ENCODE measurements at places on chromosomes 11 and 22.

- DNase-seq, result no peak
Observed at GRCh38 chr11:111067994-111068393, 177.5 kb upstream of the POU2AF2 start.

- DNase-seq, result no peak
Observed at GRCh38 chr22:49266561-49267519, 560.8 kb downstream of the BRD1 start.

GRCh38 chr11:76890329-76890728, 29.6 kb downstream of the ACER3 start:
- DNase-seq, result no peak

- no peak for DNase-seq
Observed at GRCh38 chr11:128759597-128759996, 65.7 kb downstream of the FLI1 start.

DNA sequence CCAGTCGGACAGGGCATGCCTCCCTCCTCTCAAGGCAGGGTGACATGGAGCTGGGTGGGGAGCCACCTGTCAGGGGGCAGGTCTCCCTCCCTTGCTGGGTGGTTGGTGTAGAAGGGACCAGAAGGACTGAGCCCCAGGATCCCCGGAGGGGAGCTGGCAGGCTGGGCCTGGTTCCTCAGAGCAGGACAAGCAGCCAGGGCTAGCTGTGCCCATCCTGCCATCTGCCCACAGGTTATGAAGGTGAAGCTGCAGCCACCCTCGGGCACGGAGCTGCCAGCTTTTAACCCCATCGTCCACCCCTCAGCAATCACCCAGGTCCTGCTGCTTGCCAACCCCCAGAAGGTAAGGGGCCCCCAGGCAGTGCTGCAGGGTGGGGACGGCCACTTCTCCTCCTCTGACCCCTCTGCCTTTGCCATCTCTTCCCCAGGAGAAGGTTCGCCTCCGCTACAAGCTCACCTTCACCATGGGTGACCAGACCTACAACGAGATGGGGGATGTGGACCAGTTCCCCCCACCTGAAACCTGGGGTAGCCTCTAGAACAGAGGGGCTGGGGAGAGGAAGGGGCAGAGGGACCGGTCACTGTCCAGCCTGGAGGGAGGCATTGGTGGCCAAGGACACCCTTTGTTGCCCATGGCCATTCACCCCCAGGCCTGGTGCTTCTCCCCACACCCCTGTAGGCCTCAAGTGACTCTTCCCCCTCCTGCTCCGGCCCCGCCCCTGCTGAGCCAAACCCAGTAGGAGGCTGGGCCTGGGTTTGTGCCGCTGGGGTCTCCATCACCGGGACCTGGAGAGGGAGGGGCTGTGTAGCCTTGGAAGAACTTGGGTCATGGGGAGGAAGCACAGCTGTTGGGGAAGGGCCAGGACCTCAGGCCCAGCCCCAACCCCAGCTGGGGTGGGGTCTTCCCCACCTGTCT, 7.0 kb upstream of the SH3BP1 start:
- DNase-seq, result no peak

- no peak for DNase-seq
Observed at GRCh38 chr11:83649528-83649855, 363.3 kb upstream of the CCDC90B start.

- DNase-seq, result no peak
Observed at GRCh38 chr22:50233223-50233622, 11.6 kb downstream of the TUBGCP6 start.

- peak; percentile 98 for DNase-seq
Observed at GRCh38 chr11:62591448-62592145, at the start of gene TUT1. Gene TUT1, minus strand, starts transcription at chr11:62591523. Its CDS starts 38 bp downstream, at chr11:62591485.

DNA sequence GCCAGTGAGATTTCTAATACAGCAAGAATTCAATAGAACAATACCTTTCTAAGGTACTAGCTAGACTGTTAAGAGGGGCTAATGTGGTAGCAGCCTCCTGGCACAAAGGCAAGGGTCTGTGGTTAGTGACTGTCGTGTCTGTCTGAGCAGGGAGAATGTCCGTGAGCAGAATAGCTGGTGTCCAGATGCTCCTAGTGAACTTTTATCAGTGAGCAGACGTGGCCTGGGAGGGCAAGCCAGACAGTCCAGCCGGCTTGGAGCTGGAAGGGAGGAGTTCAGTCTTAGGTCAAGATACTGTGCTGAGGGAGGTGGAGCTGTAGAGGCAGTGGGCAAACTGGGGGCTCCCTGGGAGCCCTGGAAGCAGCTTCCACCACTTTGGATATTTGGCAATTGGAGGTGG, 138.6 kb downstream of the TEAD1 start:
- DNase-seq, result no peak

DNA sequence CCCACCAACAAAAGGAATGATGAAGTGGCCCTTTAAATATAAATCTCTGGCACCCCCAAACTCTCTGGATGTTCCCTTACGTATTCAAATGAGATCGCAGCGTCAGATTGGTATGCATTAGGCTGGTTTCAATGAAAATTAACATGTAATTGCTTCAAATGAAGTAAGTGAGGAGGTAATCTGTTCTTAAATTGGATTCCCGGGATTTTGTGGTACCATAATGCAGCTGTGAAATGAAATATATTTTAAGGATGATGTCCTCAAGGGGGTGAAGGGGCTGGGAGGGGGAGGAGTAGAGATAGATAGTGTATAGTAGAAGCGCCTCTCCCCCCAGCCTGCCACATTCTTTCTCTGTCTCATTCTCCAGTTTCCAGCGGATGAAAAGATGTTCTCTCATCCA, 748.2 kb downstream of the NTM start:
- no peak for DNase-seq

DNA sequence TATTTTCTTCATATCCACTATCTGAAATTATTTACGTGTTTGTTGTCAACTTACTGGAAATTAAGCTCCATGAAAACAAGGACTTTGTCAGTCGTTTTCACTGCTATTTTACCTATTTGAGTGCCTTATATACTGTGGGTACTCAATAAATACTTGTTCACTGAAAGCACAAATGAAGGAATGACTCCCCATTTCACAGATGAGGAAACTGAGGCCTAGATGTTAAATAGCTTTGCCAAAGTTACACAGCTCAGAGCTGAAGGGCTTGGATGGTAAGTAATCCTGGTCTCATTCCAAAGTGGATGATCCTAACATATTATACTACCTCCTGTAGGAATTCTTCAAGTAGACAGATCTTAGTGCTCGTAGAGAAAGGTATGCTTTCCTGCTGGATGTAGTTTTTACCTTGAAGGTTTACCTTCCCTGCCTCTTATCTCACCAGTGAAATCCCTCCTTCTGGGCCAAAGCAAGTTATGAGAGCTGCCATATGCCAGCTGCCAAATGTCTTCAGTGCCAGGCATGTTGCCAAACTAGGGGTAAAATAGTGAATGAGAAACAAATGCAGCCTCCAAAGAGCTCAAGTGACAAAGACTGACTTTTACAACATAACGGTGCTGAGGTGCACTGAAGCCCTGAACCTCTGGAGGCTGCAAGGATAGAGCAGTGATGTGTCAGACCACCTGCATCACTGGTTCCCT, 129.7 kb downstream of the TRIM44 start:
- DNase-seq, result no peak

DNA sequence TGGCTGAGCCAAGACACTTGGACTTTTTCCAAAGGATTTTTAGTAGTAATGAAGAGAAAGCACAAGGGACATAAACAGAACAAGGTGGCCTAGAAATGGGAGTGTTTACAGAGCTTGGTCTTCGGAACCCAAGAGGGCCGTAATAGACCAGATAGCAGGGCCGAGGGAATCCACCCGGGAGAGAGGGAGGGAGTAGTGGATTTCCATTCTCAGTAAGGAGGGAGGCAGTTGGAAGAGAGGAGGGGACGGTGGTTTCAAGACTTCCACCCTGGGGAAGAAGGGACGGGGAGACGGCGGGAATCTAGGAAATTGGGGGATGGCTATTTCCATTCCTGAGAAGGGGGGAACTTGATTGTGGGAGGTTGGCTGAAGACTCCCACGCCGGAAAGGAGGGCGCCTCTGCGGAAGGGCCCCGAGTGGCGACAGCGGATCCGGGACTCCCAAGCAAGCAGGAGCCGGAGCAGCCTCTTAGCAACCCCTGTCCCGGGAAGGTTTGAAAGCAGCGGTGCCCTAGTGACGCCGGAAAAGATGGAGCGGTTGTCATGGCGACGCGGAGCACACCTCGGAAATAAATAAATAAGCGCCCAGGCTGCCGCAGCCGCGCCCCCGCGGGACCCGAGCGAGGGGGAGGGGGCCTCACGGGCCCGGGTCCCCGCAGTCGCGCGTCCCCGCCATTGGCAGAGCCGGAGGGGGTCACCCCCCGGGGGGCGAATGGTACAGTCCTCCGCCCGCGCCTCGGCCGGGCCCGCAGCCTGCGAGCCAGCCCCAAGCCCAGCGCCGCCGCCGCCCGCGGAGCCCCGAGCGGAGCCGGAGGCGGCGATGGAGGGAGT, 31.6 kb downstream of the EIF3F start:
- DNase-seq, result no peak

DNA sequence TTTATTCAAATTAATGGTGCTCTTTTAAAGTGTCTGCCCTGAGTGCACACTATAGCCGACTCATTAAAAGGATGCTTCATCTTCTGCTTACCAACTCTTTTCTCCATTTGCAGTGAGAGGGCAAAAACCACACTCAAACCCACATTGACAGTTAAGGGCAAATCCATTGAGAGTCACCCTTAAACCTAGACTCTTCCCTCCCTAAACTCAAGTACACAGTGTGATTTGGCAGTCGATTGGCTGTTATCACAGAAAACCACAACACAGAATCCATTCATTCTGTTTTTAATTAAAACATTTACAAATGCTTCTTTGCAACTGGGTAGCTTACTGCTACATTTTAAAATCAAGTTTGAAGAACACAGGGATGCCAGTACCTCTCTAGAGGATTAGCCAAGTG, 120.0 kb downstream of the CADM1 start:
- DNase-seq, result no peak

- DNase-seq, result no peak
Observed at GRCh38 chr11:95299078-95299679, 68.2 kb upstream of the SESN3 start.

- DNase-seq, result no peak
Observed at GRCh38 chr11:1459219-1459575, 27.4 kb downstream of the MOB2 start.

DNA sequence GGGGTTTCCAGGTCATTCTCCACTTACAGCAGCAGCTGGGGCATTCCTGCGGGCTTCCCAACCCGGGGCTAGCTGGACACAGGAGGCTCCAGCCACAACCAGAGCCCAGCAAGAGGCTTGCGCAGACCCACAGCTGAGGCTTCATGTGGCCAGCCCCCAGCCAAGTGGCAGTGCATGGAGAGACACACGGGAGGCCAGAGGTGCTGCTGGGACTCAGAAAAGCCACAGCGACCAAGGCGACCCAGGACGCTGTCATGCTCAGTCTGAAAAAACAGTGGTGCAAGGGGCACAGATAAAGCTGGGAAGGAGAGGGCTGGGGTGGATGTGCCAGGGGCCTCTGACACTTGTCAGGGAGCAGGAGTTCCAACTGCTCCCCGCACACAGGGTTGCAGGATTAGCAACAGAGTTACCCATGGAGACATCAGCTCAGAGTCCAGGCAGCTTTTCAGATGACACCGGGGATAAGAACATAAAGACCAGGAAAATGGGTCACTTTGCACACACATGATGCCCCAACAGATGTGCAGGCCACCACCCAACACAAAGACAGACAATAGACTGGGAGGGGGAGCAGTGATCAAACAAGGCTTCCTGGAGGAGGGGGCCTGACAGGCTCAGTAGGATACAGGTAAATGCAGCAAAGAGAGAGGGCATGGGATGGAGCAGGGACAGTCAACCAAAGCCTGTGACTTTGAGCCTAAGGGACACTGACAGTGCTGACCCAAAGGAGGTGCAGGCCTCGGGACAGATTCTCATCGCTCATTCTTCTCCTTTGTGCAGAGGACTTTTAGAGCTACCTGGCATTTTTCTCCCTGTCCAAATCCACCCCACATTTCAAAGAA, 6.9 kb upstream of the NEAT1 start:
- DNase-seq, result no peak

DNA sequence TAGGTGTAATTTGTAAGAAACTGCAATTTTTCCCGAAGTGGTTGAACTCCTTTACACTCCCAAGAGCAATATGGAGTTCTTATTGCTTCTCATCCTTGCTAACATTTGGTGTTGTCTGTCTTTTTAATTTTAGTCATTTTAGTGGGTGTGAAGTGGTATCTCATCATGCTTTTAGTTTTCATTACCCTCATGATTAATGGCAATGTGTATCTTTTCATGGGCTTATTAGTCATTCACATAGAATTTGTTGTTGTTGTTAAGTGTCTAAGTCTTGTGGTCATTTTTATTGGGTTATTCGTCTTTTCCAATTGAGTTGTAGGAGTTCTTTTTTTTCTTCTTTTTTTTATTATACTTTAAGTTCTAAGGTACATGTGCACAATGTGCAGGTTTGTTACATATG, 238.3 kb upstream of the SESN3 start:
- DNase-seq, result no peak

DNA sequence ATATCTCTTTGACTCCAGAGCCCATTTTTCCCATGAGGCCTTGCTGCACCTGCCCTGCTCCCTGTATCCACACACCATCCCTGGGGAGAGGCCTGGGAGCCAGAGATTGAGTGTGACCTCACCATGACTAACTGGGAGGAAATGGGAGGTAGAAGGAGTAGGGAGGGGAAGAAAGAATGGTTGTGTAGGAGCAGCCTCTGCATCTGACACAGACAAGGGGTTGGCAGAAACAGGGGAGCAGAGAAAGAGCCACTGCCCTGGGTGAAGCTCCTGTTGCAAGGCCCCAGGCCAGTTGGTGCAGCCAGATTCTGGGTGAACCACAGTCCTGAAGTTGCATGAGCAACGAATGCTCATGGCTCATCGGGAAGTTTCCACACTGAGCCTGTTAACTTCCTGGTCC, 32.4 kb downstream of the POU2F3 start:
- DNase-seq, result no peak

- DNase-seq, result no peak
Observed at GRCh38 chr11:109914038-109914437, 179.2 kb upstream of the ZC3H12C start.

- DNase-seq, result no peak
Observed at GRCh38 chr11:130212431-130212961, 52.9 kb downstream of the ST14 start.

GRCh38 chr22:43669190-43669589, 142.9 kb downstream of the EFCAB6 start:
- no peak for DNase-seq

DNA sequence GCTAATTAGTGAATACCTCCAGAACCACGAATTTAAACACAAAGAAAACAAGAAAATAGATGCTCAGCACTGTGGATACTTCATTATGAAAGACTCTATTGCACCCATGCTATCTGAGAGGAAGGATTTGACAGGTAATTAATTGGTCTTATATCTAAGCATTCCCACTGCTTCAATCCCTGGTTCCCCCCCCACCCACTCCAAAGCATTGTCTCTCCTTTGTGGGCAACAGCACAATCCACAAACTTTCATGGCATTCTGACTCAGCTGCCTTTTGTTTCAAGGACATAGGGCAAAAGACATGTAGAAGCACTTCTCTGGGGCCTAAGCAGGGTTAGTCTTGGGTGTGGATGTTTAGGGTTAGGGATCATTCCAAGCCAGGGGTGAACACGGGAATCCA, 551.4 kb downstream of the BUD13 start:
- no peak for DNase-seq

DNA sequence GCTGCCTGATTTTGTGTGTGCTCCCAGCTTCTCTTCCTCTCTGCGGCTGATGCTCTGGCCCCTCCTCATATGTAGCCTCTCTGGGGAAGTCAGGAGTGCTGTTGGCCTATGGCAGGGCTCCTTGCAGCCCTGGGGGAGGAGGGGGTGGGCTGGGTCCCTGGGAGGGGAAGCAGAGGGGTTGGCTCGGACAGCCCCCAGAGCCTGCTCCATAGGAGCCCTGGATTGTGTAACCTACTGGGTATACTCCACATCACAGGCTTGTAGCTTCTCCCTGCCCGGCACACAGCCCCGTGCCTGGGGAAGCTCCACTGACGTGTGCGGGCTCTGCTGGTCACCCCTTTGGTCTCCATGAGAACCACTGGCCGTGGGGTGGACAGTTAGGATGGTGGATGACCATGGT, 113.8 kb downstream of the ST3GAL4 start:
- DNase-seq, result no peak

Measured in GM12878 (cell line).